ENCODE measurements at places on chromosomes 7 and 10.

DNA sequence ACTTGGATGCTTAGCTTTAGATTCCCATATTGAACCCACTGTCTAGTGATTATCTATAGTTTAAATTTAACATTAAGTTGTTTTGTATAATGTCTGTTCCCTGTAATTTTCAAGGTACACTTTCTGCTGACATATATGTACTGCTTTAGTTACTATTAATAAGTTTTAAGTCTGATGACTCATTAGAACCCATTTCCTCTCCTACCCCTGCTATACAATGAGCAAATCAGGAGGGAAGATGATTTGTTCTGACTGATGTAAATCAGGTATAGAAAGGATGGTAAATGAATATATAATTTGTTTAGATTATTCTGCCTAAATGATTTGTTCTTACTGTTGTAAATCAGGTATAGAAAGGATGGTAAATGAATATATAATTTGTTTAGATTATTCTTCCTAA is 691.8 kb downstream of the NXPH1 start:
- DNase-seq: no peak

- no peak for DNase-seq
Measured at GRCh38 chr7:157476201-157476600, 139.4 kb downstream of the DNAJB6 start.

DNA sequence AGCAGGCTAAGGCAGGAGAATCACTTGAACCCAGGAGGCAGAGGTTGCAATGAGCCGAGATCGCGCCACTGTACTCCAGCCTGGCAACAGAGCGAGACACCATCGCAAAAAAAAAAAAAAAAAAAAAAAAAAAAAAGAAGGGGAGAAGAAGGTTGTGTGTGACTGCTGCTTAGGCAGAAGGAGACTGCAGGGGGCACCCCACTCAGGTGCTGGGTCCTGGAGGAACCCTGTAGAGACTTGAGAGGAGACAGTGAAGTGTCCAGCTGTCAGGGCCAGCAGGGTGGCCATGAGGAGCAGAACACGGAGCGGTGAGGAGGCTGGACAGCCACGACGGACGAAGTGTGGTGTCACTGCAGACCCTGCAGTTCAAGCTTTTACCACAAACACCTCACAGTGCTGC is 99.0 kb upstream of the NMT2 start:
- no peak for DNase-seq

DNA sequence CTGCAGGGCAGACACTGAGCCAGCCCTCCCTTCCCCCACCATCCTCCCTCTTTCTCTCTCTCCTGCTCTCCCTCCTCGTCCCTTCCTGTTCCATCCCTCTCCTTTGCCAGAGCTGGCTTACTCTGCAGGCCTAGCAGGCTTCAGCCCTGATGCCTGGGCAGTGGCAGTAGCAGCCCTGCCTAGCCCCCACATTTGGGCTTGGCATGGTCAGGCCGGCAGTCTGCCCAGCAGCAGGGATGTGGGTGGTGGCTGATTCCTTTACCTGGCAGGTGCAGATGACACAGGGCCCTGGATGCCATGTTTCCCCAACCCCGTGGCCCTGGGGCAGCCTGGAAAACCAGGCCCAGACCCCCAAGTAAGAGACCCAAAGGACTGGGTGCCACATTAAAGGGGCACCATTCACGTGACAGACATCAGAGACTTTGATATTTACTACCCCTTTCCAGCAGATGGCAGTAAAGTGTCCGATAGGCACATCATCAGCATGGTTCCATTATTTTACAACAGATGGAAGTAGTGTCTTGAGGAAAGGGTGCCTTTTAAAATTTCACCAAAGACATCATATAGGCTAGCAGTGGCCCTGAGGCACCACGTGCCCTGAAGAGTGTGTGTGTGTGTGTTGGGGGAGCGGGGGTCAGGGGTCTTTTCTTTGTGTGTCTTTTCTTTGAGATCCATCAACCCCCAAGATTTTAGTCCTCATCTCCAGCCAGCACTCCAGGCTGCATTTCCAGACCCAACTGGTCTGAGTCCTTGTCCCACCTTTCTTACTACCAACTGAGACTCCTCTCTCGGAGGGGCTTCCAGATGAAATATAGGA is 5.9 kb downstream of the KCP start:
- no peak for DNase-seq

GRCh38 chr7:43851805-43852204 is 17.5 kb downstream of the MRPS24 start:
- DNase-seq: no peak

DNA sequence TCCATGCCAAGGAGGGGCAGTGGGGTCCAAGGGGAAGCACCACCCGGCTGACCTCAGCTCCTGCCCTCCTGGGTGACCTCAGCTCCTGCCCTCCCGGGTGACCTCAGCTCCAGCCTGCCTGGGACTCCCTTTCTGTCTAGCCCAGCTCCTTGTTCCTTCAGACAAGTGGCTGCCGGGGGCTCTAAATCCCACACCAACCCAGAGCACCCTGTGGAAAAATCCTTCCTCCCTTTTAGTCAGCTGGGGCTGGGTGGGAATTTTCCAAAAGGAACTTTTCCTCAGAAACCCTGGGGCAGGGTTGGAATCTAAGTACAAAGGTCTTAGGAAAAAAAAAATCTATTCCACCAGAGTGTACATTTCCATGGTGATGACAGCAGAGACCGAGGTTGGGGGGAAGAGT is 36.3 kb downstream of the AKR1B1 start:
- no peak for DNase-seq

DNA sequence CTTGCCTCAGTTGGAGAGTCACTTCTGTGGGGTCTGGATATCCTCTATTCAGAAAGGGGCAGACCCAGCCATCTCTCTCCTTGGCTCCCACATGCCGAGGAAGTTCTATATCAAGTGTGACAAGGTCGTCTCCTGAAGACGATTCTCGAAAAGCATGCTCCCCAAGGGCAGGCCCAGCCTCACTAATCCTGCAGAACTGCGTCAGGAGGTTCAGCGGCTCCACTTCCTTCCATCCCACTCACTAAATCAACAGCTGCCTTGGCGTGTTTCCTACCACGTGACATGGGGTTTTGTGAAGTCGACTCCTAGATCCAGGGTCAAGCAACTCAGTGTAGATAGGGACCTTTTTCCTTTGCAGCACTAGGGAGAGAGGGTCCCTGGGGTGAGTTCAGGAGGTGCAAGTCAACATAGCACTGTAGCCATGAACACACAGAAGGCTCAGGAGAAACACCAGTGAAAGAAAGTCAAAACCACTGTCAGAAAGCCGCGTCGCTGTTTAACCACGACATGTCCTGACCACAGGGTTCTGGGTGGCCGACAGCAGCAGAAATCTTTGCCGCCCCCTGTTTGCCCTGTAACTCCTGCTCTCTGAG is 156.4 kb downstream of the PRPF18 start:
- DNase-seq: no peak

GRCh38 chr7:123616223-123616622 is 14.6 kb downstream of the ASB15 start:
- no peak for DNase-seq

DNA sequence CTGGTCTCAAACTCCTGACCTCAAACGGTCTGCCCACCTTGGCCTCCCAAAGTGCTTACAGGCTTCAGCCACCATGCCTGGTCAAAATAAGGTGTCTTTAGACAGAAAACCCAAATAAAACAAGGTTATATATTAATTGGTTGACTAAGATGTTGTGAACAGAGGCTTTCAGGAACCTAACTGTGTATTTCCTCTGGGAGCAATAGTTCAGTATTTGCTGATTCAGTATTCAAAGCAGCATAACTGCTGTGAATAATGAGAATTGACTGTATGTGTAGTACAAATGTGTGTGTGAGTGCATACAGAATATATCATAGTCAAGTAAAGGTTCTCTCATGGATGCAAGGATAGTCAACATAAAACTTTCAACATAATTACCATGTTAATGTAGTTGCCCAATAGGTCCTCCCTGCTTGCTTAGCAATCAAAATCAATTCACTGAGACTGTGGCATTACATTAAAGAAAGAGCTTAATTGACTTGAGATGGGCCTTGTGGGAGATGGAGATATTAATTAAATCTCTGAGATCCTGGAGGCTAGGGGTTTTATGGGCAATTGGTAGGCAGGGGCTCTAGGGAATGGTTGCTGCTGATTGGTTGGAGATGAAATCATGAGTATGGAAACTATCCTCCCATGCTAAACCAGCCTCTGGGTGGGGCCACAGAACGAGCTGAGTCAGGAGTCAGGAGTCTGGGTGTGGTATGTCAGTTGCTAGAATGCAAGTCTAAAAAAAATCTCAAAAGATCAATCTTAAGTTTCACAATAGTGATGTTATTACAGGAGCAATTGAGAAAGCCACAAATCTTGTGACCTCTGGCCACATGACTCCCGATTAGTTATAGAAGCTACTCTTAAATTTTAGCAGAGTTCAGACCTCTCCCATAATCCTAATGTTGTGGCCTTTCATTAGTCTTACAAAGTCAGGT is 162.7 kb downstream of the AKR1D1 start:
- DNase-seq: no peak

GRCh38 chr7:70566671-70567070 is 565.3 kb upstream of the GALNT17 start:
- no peak for DNase-seq

All from neural crest cell (in vitro differentiated cells).